Stimulated activated CD4-positive, alpha-beta T cell treated with anti-CD3 and anti-CD28 coated beads, Interleukin-15, amount 100 ng/mL, for 1 hour (primary cell): ENCODE measurements at places on chromosomes 6 and 20.

DNA sequence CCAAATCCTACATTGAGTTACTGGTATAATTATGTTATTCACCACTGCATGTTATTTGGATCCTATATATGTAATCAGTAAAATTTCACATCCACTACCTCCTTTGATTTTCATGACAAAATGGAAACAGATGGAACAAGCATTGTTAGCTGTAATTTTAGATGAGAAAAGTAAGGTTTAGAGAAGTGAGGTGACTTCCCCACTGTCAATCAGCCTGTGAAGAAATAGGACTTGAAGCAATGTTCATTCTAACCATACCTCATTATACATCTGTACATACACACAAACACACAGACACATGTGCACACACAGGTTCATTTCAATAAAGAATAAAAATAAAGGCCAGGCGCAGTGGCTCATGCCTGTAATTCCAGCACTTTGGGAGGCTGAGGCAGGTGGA is 23.7 kb upstream of the QKI start:
- DNase-seq, result no peak

DNA sequence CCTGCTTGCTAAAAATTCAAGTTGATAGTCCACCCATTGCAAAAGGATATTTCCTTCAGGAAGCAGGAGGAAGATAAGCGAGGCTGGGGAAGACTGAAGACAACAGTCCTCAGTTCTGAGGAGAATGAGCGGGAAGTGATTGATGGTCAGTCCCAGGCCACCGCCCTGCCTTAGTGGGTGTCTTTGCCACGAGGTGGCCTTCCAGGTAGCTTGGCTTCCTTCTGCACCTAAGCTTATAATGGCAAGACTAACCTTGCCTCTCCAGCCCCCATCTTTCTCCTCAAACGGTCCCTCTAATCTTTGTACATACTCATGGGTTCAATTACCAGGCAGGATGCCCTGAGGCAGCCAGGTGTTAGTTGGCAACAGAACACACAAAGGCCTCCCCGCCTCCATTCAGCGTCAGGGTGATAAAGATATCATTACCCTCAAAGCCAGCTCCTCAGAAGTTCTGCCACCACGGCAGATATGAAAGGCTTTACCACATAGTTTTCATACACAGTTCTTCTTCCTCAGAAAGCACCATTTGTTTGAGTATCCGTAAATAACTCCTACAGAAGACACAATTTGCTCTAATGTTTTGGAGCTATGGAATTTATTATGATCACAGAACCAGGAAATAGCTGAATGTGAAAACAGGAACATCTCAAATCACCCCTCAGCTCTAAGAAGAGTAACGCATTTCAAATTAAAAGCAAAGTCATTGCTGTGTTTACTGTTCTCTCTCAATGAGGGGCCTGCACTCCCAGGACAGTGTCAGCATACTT is 249.4 kb downstream of the ATXN1 start:
- no peak for DNase-seq

DNA sequence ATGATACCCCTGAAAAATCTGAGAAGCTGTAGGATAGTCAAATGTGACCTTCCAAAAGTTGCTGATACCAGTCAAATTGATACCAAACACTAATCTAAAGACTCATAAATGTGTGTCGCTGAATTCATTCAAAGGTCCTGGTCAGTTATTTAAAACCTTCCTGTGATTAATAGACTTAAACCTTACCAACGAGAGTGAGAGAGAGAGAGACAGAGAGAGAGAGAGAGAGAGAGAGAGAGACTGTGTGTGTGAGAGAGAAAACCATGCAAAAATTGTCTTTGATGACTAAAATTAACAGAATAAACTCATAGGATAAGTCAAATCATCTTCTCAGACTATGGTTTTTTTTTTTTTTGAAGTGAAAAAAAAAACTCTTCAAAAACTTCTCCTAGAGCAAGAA is 370.9 kb upstream of the HS3ST5 start:
- no peak for DNase-seq

- DNase-seq, result no peak
These were observed 202.3 kb downstream of the ERMARD start for GRCh38 chr6:169953686-169954085.

- DNase-seq, result no peak
These were observed 229.3 kb downstream of the SYNDIG1 start for GRCh38 chr20:24698706-24699206.

DNA sequence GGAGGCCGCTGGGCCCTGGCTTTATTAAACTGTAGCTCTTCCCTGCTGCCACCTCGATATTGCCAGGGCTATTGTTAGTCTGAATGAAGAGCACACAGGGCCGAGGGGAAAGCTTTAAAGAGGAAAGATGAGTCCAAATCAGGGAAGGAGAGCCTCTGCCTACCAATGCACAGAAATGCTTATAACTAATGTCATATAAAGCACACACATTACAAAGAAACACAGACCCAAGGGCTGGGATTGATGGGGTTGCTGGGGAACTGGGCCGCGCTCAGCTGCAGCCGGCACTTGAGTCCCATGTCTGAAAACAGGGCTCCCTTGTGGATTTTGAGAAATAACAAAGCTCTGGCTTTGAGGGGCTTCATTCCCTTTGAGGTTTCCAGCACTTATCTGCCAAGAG is 232.6 kb downstream of the CD83 start:
- DNase-seq, result no peak

DNA sequence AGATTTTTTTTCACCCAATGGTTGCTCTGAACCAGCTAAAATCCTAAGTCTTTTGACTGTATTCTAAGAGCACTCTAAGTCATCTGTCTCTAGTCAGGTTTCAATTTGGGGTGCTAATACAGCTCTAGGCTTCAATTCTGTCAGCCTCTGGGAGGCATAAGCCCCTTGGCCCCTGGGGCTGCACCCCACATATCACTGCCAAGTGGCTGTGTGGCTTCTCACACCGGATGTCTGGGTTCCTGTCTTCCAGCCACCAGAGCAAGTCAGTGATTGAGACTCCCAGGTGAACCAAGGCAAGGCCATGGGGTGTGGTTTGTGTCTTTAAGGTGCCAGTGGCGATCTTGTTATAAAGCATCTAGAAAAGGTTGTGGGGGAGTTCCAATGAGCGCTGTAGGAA is 136.5 kb downstream of the TMEM242 start:
- DNase-seq, result no peak

DNA sequence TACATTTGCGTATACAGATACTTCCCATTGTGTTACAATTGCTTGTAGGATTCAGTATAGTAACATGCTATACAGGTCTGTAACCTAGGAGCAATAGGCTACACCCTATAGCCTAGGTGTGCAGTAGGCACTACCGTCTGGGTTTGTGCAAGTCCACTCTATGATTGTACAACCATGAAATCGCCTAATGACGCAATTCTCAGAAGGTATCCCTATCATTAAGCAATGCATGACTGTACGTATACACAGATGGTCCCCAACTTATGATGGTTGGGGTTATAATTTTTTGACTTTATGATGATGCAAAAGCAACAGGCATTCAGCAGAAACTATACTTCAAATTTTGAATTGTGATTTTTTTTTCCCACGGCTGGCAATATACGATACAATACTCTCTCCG is 458.2 kb upstream of the NOX3 start:
- no peak for DNase-seq
